ENCODE measurements at places on chromosomes 11 and 22.

- no peak for DNase-seq
These were observed 54.0 kb upstream of the CCDC188 start for GRCh38 chr22:20204806-20205205.

DNA sequence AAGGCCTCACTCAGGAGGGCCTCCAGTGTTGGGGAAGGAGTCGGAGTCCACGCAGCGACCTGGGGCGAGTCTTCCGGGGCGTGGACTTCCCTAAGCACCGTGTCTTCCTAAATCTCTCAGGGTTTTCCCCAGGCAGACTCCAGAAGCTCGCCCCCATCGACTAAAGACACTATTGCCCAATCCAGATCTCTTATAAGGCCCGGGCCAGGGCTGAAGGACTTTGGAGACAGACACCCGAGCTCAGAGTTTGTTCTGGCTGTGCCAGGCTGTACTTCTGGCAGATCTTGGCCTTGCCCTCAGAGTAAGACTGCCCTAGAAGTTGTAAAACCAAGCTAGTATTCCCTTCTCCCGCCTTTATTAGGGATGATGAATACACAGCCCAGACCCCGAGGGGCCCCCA lies 191.4 kb downstream of the BUD13 start:
- DNase-seq: no peak

DNA sequence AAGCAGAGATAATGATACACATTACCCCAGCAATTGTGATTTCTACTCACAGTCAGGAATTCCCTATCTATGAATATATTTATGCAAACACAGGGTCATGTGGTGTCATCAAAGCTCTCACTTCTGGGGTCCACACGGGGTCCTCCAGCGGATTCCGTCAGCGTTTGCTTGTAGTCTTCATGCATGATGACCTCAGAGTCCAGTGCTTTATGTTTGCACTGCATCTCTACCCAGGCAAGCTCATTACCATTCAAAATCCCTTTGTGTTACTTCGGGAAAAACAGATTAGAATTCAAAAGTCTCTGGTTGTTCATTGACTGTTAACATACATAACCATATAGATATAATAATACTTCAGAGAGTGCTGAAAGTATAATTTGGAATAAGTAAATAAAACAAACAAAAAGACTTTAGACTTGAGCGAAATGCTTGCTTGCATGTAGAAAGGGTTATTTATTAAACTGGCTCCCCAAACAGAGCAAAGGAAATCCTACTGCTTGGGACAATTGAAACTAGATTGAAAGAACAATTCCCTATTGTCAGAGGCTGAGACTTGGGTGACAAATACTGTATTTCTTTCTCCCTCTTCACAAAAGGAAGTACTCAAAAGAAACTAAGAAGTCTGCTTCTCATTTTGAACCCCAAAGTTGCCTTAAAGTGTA lies 423.1 kb downstream of the ETS1 start:
- DNase-seq: no peak

DNA sequence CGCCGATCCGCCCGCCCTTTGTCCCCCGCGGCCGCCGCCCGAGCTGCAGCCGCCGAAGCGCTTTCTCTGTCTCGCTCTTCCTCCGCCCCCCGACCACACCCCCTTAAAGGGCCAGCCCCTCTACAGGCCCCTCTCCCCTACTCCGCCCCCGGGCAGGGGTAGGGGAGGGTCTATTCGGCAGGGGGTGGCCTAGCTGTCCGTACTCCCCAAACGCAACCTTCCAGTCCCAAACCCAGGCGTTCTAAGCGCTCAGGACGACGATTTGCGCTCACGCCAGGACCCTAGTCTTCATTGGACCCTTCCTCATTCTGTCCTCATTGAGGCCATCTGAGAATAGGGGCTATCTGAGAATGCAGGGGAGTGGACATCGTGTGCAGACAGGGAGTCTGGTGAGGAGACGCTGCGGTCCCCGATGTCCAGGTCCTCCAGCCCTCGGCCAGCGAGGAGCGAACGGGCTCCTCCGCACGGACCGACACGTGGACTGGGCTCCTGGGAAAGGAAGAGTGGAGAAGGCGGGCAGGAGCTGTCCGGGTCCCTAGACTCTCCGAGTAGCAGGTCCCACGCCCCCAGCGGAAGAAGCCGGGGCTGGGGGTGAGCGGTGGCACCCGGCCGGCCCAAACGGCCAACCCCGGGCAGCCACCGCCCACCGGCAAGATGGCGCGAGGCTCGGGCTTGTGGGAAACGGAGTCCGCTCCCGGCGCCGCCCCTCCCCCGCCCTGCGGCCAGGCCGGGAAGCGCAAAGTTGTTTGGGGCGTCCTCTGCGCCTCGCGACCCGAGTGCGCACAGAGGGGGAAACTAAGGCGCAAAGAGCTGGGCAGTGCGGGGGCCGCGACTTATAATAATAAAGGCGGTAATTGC lies at the start of gene PPP1R14B:
Gene PPP1R14B, minus strand, starts transcription at position 73 of the 858 bp plus-strand sequence. CDS start 270 bp downstream, outside the sequence.
- DNase-seq: peak; percentile 78

DNA sequence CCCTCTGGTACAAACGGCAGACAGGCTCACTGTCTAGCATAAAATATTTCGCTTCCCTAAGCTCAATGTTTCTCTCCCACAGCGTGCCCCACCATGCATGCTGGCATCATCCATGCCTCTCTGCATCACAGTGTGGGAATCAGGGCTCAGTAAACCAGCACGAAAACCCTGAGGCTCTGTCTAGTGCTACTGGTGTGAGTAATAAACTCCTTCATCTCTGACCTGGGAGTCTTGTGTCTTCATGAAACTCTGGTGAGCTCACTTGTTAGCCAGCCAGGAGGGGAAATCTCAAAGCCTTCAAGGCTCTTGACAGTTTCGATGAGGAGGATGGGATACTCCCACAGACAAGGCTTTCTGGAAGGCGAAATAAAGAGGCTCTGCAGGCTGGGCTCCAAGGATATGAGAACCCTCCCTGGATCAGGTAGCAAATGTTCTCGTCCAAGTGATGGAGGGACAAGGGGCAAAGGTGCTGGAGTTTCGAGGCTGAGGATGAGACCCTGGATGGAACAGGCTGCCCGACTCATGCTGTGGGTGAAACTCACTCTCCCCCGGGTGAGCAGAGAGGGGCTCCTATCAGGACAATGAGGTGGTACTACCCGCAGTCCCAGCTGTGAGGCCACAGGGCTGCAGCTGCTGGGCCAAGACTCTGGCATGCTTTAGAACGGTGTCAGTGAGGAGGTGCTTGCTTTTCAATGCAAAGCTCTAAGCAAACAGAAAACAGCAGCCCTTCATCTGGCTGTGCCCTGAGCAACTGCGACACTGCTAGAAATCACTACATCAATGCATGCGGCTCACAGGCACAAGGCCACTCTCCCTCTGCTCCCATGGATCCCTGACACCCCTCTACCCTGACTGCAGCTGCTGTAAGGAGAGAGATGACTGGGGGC lies 69.3 kb downstream of the SHANK2 start:
- DNase-seq: no peak

DNA sequence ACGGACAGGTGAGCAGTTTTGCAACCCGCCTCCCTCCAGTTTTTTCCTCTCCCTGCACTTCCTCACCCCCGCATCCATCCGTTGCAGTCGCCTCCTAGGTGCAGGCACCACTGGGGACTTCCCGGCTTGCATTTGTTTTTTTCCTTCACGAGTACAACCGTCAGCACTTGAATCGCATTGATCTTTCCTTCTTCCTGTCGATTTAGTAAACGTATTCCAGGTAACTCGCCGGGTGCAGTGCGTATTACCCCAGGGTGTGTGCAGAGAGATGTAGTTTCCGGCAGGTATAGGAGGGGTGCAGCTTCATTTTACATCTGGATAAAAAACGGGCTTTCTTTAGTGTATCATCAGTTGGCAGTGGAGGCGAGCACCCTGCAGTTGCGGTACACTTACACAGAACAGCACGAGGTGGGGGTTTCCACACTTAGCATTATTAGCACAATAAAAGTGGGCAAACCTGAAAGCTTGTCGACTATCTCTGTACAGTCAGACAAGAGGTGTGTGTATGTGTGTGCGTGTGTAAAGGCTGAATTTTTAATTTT lies at the start of gene SORL1-AS1:
Gene SORL1-AS1, minus strand, starts transcription at position 359 of the 542 bp plus-strand sequence.
- DNase-seq: no peak

GRCh38 chr11:134120143-134120850 lies 51.4 kb downstream of the JAM3 start:
- no peak for DNase-seq

Measured in stimulated activated CD8-positive, alpha-beta memory T cell treated with anti-CD3 and anti-CD28 coated beads, Interleukin-2, amount 100 ng/mL, for 48 hours (primary cell).